Stimulated activated CD4-positive, alpha-beta T cell treated with anti-CD3 and anti-CD28 coated beads, Interleukin-15, amount 100 ng/mL, for 1 hour (primary cell): ENCODE measurements at places on chromosomes 6 and 20.

DNA sequence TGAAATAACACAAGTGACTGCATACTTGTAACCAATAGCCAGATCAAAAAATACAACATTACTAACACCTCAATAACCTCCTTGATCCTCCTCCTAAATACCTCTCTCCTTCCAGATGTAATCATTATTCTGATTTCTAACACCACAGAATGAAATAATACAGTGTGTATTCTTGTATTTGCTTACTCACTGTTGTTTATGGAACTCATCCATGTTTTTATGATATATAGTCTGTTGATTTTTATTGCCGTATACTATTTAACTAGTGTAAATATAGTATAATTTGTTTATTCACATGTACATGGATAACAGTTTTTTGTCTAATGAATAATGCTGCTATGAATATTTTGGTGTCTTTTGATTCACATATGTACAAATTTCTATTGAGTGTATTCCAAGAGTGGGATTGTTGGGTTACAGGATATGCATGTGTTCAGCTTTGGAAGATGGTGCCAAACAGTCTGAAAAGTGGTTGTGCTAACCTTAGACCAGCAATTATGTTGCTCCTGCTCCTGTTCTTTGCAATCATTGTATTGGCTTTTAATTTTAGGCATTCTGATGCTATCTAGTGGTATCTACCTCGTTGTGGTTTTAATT is 11.5 kb downstream of the TTK start:
- no peak for DNase-seq

DNA sequence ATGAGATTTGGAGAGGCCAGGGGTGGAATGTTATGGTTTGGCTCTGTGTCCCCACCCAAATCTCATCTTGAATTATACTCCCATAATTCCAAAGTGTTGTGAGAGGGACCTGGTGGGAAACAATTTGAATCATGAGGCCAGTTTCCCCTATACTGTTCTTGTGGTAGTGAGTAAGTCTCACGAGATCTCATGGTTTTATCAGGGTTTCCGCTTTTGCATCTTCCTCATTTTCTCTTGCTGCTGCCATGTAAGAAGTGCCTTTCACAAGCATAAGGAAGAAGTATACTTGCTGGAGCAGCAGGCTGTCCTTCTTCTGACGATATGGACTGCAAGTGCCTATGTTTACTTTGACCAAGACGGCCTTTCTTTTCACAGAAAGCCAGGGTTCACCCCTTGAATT is 270.5 kb downstream of the ESR1 start:
- no peak for DNase-seq

DNA sequence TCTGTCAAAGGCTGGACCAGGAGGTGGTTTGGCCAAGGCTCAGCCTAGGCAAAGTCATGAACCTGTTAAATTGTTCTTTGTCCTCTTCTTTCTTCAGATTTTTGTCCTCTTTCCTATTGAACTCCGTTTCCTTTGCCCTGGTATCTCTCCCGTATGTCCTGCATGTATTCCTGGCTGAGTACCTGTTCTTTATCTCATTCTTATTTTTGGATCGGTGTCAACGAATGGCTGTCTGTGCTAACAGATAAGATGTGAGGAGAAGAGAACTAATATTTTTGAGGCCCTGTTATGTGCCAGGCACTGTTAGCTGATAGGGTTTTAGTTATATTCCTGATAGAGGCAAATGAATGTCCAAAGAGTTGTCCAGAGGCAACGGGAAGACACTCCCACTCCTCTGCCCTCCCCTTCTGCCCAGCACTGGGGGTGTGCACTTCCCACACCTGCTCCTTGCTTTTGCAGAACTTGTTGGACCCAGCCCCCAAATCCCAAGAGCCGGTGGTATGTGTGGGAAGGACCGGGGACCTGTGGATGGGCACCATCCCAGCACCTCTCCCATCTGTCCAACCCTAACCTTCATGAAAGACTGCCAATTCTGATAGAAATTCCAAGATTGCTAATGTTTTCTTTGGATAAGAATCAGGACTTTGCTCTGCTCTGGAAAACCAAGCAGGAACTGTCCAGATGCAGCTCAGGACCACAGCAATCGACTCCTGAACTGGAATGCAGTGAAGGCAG is 20.6 kb downstream of the MMP24OS start:
- DNase-seq: no peak

DNA sequence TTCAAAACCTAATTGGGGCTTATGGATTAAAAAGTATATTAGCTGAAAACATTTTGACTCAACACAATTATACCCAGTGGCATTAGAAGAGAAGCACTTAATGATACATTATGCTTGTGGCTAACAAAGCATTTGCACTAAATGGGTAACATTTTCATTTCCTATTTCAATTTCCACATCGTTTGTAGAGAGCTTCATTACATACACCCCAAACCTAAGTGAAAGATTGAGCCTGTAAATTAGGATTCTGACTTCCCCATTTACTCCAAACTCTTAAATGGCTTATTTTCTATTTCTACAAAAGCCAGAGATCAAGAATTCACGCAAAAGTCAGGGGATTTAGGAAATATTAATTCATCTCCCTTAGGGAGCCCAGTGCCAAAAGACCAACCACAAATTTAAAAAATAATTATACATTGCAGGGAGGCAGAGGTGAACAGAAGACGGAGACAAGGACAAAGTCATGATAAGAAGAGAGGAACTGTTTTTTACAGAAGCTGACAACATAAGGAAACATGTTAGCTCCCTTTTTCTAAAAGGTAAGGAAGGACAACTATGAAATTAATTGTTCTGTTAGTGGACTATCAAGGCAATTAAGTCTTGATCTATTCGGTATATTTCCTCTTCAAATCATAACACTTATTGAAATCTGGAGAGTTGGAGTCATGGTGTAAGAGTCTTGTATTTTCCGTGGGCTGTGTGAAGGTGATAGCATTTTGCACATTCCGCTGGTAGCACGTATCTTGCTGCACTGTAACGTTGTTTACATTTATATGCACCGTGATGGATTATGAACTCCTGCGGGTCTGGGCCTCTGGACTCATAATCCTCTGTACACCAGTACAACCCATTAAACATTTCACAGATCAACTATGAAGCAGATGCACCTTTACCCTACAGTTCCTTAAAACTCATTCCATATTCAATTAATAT is 24.8 kb upstream of the EZR start:
- DNase-seq: no peak

GRCh38 chr6:87714093-87714842 is 12.2 kb upstream of the AKIRIN2 start:
- no peak for DNase-seq

DNA sequence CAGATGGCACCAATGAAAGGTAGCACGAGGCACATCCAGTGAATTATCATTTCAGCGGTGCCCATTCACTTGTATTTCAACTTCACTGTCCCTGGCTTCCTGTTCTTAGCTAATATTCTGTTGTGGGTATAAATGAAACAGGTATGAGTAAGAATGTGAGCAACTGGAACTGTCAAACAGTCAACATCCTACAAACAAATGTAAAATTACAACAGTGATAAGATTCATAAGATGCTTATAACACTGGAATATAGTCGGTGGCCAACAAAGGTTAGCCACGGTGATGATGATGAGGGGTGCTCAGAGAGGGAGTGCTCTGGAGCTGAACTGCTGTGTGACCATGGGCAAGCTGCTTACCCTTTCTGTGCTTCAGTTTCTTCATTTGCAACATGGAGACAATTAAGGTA is 74.9 kb upstream of the TOX2 start:
- DNase-seq: no peak

- no peak for DNase-seq
These were observed 3.9 kb upstream of the TEAD3 start for GRCh38 chr6:35500782-35501181.

GRCh38 chr20:60213126-60213893 is 255.1 kb downstream of the CDH26 start:
- no peak for DNase-seq

DNA sequence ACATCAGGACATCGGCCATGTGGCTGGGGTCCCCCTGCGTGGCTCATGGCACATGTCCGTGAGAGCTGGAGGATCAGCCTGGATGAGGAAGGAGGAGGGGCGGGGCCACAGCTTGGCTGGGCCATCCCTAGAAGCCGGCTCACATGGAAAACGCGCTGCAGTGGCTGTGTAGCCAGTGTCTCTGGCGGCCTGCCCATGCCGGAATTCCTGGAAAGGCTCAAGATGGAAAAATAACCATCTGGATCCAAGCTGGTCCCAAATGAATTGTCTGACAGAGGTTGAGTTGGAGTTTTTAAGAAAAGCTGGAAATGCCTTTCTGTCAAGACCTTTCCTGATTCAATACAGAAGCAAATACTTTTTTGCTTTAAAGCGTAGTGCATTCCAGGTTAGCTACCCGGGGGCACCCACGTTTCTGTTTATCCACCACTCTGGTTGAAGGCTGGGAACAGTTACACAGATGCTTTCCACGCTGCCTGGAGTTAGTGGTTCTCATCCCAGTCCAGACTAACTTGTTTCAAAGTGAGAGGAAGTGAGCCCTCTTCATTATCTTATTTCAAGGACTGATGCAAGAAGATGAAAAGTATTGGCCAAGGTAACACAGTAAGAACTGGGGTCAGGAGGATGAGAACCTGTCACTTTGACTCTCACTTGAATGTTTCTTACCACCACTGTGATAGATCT is 99.0 kb downstream of the GMPR start:
- no peak for DNase-seq

DNA sequence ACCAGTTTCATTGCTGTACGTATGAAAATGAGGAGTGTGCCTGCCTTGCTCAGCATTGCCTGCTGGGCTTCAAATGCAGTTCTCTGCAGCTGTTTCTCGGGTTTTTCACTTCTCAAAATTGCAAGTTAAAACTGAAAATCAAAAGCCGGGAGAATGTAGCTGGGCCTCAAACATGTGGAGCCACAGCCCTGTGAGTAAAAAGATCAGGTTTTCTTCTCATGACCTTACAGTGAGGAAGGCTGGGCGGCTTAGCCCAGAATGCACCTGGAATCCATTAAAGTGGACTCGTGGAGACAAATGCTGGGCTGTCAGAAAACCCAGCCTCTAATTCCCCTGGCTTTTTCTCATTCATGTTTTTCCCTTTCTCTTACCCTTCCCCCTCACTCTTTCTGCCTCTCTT is 34.4 kb downstream of the DSE start:
- DNase-seq: no peak

DNA sequence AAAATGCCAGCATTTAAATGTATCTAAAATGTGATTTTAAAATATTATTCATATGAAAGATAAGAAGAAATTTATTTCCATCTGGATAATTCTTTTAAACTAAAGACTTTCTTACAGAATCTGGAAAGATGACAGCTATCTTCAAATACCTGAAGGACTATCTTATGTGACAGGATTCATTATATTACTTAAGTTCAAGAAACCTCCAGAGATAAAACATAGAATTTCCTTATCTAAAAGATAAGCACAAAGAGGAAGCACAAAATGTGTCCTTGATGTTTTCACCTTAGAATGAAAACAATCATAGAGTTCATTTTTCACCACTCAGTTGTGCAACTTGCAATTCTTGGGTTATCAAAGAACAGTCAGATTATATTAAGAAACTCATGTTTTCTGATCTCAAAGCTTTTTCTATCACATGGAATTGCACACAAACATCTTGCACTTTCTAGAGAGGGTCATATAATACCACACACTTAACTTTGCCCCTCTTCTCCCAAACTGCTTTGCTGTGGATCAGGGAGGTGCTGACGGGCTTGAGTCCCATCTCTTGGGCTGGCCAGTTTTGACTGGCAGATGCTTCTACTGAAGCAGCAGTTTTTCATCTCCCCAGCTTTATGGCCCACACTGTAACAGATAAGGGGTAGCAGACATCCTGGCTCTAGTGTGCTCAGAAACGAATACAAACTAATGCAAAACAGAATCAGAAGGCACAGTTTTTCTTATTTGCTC is 467.4 kb downstream of the CDC5L start:
- no peak for DNase-seq

GRCh38 chr6:32744776-32745175 is 3.6 kb downstream of the HLA-DQA2 start:
- no peak for DNase-seq

GRCh38 chr6:40930555-40930954 is 108.5 kb downstream of the UNC5CL start:
- no peak for DNase-seq

- no peak for DNase-seq
These were observed 62.1 kb upstream of the APCDD1L start for GRCh38 chr20:58577139-58577806.

DNA sequence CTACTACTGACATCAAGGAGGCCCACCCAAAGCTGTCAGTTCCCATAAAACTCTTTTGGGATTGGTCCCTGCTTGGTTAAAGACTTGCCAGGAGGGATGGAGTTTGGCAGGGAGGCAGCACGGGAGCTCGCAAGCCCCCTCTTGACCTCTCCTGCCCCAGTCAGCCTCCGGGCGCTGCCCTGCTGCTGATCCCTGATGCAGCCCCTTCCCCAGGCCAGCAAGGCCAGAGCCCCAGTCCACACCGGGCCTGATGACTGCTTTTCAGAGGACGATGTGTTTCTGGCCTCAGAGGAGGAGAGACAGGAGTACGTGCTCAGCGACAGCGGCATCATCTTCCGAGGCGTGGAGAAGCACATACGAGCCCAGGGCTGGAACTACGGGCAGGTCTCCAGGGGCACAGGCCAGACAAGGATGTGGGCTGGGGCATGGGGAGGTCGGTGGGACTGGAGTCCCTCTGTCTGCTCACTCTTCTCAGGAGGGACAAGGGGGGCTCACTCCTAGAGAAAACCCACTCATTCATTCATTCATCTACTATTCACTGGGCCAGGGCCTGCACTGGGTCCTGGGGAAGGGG is 15.6 kb downstream of the TGM6 start:
- DNase-seq: no peak

DNA sequence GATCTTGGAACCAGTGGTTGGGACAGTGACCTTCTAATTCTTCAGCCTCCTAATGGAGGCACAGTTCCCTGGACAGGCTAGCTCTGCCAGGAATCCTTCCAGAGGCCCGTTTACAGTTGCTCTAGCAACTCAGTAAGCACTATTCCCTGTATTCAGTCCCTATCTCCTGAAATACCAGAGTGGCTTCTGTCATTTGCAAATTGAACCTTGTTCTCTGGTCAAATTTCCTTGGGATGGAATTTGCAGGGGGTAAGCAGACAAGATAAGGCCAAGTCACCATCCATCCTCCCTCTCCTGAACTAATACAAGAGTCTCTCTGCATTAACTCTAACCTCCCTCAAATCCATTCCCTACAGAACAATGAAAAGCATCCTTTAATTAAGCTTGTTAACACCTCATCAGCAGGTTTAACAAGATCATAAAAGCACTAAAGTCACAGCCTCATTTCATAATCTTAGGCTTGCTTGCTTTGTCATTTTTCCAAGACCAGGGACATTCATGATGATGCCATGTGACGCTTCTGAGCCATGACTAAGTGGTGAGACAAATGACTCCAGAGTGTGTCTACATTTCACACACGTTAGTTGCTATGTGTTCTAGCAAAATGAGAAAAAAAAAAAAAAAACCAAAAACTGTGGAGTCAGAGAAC is 37.1 kb downstream of the SLC22A23 start:
- DNase-seq: no peak

DNA sequence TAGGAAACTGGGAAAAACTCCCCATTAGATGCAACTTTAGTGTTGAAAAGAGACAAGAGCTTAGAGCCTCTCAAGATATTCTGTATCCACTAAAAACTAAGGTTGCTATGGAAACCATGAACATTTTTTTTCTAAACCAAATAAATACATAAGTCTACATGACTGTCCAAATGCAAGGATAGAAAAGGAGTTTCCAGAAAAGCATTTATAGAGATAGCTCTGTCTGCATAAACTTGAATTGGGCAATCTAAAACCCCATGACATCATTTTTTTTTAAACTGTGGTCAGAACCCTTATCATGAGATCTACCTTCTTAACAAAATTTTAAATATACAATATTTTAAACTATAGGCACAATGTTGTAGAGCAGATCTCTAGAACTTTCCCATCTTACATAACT is 36.4 kb upstream of the FAM83B start:
- DNase-seq: no peak

GRCh38 chr6:40413239-40413638 is 173.9 kb downstream of the LRFN2 start:
- no peak for DNase-seq
